Kidney tubule cell (primary cell): ENCODE measurements at places on chromosomes 1 and 21.

- DNase-seq, result no peak
Measured at GRCh38 chr1:153888533-153888932, 34.2 kb downstream of the GATAD2B start.

DNA sequence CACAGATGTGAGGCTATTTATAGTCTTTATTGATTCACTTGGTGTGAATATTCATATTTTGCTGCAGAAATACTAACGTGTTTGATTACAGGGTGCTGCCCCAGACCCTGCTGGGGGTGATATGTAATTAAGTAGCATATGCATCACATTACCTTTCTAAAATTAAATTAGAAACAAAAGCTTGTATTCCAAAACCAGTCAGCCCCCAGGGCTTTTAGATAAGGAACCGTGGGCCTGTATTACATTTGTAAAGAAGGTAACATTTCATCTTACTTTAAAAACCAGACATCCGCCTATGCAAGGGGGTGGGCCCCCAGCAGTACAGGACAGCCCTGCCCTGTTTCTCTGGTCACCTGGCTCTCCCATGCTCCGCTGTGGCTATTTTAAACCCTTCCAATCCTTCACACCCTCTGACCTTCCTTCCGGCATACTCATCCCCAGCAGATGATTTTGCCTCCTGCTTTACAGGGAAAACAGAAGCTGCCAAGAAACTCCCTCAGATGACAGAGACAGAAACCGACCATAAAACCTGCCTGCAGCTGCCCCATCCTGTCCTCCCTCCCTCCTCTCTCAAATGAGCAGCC is 22.0 kb upstream of the KCNC4 start:
- no peak for DNase-seq

DNA sequence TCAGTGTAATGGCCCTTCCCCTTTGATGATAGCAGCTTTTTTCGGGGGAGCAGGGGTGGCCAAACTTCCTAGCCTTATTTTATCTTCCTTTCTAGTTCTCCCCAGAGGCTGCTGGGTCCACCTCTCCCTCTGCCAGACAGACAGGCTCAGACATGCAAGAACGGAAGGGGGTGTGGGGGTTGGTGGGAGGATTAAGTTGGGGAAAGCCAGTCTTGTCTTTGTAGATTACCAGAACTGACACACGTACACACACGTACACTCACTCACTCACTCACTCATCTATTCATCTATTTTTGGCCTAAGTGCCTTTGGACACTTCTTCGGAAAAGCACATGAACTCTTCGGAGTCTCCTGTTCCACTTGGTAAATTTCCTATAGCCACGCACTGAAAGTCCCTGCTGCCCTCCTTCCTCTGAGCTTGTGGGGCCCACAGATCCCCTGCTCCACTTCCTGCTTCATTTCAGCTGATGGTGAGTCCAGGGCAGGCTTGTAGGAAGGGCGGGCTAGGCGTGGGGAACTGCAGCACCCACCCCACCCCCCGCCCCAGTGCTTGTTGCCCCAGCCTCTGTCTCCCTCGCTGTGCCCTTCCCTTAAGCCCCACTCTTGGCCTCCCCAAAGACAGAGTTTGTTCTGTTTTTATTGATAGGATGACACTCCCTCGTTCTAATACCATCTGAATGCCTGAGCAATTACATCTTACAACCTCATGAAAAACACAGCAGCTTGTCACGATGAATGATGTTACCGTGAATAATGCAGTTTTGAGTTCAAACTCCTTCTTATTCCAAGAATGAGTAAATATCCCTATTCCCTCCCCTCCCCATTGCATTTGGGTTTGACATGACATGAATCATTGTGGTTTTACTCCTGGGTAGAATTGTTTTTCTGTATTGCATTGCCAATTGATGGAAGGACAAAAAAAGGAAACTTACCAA is 60.7 kb upstream of the ATP5PO start:
- peak; percentile 97 for DNase-seq

GRCh38 chr1:188169971-188170370 is 1341.2 kb downstream of the PLA2G4A start:
- DNase-seq, result no peak

- no peak for DNase-seq
Measured at GRCh38 chr1:48048980-48049379, 51.8 kb upstream of the TRABD2B start.

DNA sequence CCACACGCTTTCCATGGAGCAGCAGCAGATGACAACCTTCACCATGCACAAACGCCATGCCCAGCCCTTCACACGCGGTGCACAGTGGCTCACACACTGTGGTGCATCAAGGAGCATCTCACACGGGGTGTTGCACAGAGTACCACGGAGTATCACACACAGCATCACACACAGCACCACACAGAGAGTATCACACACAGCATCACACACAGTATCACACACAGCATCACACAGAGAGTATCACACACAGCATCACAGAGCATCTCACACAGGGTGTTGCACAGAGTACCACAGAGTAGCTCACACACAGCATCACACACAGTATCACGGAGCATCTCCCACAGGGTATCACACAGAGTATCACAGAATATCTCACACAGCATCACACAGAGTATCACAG is 122.2 kb upstream of the RAB4A start:
- DNase-seq, result no peak

DNA sequence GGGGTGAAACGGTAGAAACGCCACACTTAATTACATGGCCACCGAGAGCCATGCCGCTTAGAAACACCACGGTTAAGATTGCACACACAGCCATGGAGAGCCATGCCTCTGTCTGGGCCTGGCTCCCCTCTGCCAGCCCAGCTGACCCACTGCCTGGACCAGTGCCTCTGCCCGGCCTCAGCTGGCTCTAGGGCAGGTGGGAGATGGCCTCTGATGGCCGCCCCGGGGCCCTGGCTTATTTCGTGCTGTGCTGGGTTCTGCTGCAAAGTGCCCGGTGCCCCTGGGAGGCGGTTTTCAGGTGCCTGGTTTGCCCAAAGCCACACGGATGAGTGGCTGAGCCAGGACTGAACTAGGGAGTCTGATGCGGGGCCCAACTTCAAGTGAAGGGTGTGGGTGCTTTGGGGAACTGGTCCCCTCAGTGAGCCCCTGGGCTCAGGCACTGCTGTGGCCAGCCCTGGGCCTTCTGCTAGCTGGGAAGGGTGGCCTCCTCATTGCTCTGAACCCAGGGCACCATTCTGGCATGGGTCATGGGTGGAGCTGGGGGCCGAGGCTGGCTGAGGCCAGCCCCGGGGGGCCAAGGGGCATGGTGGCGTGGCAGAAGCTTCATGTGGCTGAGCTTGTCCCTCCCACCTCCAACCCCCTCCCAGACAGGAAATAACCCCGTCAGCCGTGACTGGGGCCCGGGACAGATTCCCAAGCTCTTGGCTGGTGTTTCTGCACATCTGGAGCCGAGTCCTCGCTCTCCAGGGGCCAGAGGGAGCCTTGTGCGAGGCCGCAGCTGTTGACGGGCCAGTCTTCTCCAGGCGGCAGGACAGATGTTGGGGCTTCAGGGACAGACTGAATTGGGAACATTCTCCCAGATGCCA is 1.9 kb upstream of the GPR153 start:
- no peak for DNase-seq

GRCh38 chr1:109208836-109209463 is 4.8 kb upstream of the SARS1 start:
- DNase-seq, result peak; percentile 13

DNA sequence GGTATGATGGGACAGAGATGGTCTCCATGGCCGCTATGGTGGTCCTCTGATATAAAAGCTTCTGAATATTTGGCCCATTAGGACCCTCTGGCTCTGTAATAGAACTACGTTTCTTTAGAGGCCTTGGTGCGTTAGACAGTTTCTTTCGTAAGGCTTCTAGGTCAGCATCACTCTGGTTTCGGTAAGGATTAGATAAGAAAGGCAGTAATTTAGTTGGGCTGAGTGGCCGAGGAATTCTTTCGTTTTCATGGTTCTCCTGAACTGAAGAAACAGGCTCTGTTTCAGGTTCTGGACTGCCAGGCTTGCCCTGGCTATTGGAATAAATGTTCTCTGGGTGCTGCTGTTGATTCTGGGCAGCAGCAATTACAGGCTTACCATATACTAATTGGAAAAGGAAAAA is 49.5 kb downstream of the TP53BP2 start:
- no peak for DNase-seq
